8988T (cell line): ENCODE measurements at places on chromosomes 6 and 20.

DNA sequence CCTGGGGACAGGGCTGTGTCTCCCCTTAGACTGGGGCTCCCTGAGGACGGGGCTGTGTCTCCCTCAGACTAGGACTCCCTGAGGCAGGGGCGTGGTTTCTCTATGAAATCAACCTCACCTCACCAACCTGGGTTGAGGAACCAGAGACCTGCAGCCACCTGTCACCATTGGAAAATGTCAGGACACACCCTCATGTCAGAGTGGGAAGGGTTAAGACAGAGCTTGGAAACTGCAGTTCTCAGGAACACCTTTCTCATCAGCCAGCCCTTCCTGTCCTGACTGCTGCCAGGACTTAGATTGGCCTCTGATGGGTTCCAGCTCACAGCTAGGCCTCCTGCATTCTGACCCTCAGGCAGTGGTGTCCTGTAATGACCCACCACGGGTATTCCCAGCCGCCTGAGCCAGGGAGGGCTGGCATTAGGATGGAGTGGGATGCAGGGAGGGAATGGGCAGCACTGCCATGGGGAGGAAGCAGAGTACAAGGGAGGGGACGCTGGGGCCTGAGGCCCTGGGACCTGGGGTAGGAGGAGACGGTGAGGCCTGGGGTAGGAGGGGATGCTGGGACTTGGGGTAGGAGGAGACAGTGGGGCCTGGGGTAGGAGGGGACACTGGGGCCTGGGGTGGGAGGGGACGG, 76.3 kb downstream of the MRPL14 start:
- no peak for DNase-seq

- DNase-seq = no peak
Measured at GRCh38 chr6:1402369-1402768, 13.0 kb downstream of the FOXF2 start.

DNA sequence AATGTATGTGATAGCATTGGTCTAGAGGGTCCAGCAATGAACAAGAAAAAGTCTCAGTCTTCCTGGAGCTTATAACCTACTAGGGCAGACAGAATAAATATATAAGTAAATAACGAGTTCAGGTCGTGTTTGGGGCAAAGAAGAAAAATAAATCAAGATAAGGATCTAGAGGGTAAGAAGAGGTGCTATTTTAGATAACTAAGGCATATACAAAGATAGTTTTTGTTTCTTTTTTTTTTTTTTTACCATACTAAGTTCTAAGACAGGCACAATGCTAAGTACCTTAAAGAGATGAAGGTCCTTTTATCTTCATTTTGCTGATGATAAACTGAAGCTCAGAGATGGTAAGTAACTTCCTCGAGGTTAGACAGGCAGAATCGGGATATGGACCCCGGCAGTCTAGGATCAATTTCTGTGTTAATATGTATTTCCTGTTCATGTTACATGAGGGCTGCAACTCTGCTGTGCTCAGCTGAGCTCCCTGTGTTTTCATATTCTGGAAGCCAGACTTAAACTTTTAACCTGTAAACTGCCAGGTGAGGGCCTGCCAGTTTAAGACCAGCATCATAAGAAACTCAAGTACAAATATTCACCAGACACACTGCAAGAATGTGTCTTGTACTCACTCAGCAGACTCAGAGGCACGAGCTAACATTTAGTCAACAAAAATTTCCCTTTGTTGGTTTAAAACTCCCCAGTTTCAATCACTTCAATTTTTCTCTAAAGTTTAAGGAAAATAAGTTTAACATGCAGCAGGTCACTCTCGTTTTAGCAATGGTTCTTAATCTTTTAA, 23.3 kb downstream of the SESN1 start:
- no peak for DNase-seq

GRCh38 chr6:166029506-166029905, 138.1 kb downstream of the TBXT start:
- no peak for DNase-seq

- DNase-seq = no peak
Measured at GRCh38 chr6:54987633-54988290, 141.2 kb downstream of the FAM83B start.

DNA sequence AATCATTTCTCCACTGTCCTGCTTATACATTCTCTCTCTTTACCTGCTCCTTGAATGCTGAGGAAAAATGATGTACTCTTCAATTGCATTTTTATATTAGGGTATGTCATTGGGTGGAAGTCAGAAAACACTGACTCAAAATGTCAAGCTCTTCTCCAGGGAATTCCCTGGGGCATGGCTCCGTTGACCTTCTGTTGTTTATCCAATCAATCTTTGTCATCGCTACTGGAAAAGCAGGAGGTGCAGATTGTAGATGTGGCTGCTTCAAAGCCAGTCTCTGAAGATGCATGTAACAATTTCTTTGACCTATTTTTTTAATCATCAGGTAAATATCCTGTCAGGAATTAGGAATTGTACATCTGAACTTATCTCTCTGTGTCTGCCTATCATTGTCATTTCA, 63.9 kb upstream of the TENT5A start:
- DNase-seq = no peak

DNA sequence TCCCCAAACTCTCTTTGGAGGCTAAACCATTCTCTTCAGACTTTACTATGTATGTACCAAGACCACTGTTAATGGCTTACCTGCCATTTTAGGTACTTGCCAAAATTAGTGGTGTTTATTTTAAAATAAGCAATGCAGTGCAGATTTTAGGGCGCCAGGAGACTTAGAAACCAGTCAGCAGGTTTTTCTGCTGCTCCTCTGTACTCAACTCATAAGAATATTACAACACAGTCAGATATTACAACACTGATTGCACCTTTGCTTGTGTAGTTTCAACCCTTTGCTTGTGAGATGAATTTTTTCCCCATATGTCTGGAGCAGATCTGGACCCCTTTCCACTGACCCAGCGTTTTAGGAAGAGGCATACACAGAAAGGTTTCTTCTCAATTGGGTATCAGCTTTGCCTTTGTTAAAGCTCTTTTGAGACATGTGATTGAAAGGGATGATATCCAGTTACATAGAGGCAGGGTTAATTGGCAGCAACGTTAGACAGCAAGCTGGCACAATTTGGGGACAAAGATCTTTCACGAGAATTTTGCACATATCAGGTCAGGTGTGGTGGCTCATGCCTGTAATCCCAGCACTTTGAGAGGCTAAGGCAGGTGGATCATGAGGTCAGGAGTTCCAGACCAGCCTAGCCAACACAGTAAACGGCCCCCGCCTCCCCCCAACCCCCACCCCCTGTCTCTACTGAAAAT, 6.2 kb downstream of the TTPAL start:
- no peak for DNase-seq

- DNase-seq = no peak
Measured at GRCh38 chr20:42361402-42361970, 743.3 kb upstream of the CHD6 start.

DNA sequence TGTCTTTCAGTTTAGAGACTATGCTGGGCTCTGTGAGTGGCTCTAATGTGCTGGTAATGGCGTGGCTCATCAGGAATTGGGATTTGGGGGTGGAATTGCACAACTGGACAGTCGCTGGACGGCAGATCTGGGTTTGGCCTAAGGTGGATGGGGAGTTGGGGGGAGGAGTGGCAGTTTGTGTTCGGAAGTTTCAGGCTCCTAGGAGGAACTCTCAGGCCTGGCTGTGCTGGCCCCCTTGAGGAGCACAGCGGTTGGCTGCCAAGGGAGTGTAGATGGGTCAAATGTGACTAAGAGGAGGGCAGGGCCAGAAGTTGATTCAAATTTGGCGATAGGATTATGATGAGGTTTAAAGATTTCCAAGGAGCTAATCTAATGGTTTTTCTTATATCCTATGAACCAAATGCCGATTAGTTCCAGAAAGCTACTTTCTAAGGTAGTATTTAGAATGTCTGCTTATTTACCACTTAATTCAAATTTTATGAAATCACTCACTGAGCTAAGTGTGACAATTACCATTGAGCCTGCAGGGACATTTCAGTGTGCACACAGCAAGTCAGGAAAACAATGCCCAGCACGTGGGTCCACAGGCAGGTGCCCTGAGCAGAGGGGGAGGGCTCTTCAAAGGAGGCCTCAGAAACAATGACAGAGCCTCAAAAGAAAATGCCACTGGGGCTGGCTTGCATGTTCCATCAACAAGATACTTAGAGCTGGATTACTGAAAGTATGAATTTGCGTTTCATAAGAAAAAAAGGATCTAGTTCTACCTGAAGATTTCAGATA, 111.0 kb downstream of the GJA10 start:
- no peak for DNase-seq

DNA sequence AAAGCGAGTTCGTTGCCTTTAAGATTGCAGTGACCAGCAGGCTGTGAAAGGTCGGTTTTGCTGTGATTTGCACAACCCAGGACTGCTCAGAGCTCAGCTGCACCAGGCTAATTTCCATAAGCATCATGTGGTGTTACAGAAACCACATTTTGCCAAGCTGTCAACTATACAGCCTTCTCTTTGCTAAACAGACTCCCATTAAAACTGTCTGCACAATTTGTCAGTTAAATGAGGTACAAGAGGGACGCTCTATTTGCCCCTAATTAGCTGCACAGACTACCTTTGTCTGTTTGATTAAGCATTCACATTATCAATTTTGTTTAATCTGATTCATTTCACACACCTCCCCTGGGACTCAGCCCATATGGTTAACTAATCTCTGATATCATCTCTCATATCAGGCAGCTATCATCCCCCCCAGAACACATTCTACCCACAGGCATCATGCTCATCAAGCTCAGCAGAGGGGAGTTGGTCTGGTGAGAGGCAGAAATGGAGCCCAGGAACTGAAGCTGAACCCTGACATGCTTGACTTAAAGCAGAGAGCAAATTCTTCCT, 62.1 kb downstream of the OLIG3 start:
- DNase-seq = no peak

- no peak for DNase-seq
Measured at GRCh38 chr6:23797041-23797440, 329.0 kb upstream of the NRSN1 start.

- no peak for DNase-seq
Measured at GRCh38 chr6:101605874-101606273, 212.4 kb downstream of the GRIK2 start.
